Activated CD4-positive, alpha-beta T cell treated with anti-CD3 and anti-CD28 coated beads for 36 hours (primary cell): ENCODE measurements at places on chromosomes 3 and 15. TPM values are rescaled to one million over a fixed set of nuclear protein-coding genes. Genes with fewer than 3 reads are reported as not detected.

P2RY14 gene
- 0.16 TPM for total RNA-seq

MED12L gene
- total RNA-seq: 2.4 TPM

DUOX1 gene
- 0.11 TPM for total RNA-seq

RAB6B gene
- total RNA-seq: 0.23 TPM

SLC7A14 gene
- not detected for total RNA-seq

RHOV gene
- 0.25 TPM for total RNA-seq

ALPK3 gene
- 0.05 TPM for total RNA-seq

CELSR3 gene
- 8.1 TPM for total RNA-seq

TMEM158 gene
- total RNA-seq: not detected

ANKRD63 gene
- not detected for total RNA-seq

CX3CR1 gene
- total RNA-seq: 0.14 TPM

SLC24A1 gene
- 9.5 TPM for total RNA-seq

LMLN gene
- 4.3 TPM for total RNA-seq

PAK6 gene
- total RNA-seq: 0.30 TPM

HEG1 gene
- 5.9 TPM for total RNA-seq

ATP8B4 gene
- total RNA-seq: 5.0 TPM

SERPINI2 gene
- not detected for total RNA-seq

NR1I2 gene
- 0.40 TPM for total RNA-seq

MESP2 gene
- total RNA-seq: 0.14 TPM

EPHA6 gene
- total RNA-seq: not detected

CCR4 gene
- total RNA-seq: 69.7 TPM

KBTBD13 gene
- not detected for total RNA-seq

NR2E3 gene
- not detected for total RNA-seq

KIF7 gene
- 2.1 TPM for total RNA-seq

GPR87 gene
- total RNA-seq: 2.5 TPM

MYRIP gene
- total RNA-seq: not detected

ARGFX gene
- not detected for total RNA-seq

MASP1 gene
- not detected for total RNA-seq

EIF2A gene
- 119 TPM for total RNA-seq

ATP13A5 gene
- total RNA-seq: not detected

CLDN1 gene
- total RNA-seq: 1.6 TPM

IL17RE gene
- total RNA-seq: 3.1 TPM

SLITRK3 gene
- not detected for total RNA-seq

BCHE gene
- not detected for total RNA-seq

RBMS3 gene
- 2.0 TPM for total RNA-seq

TTC21A gene
- 2.3 TPM for total RNA-seq

RETNLB gene
- not detected for total RNA-seq

NOX5 gene
- total RNA-seq: not detected
